Stimulated activated CD4-positive, alpha-beta T cell treated with anti-CD3 and anti-CD28 coated beads, TNF-alpha, amount 100 ng/mL, for 1 hour (primary cell): ENCODE measurements at places on chromosomes 1 and 21.

GRCh38 chr1:228096416-228097332 lies 6.5 kb downstream of the C1orf35 start:
- no peak for DNase-seq

DNA sequence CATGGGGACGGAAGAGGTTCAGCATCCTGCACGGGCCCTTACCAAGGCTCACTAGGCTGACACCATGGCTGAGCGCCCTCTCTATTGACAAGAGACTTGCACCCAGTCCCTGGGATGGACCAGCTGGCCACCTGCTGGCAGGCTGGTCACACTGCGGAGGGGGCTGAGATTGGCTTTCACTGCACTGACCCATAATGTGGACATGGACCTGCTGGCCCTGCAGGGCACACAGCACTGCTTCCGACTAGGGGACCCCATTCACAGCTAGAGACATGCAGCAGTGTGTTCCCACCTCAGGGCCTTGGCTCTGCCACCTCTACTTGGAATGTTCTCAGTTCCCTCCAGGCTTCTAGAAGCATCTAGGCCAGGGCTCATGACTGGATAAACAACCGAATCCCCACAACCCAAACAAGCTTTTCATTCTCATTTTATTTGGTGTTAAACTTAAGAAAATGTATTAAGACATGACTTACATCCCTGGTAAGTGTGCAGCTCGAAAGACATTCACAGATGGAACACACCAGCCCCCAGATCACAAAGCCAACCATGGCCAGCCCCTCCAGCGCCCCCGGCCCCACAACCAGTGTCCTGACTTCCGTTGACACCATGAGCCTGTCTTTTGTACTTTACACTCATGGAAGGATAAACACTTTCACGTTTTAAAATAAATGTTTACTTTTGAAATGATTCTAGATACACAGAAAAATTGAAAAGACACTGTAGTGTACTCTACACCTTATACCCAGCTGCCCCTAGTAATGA lies 9.3 kb upstream of the SRARP start:
- no peak for DNase-seq

DNA sequence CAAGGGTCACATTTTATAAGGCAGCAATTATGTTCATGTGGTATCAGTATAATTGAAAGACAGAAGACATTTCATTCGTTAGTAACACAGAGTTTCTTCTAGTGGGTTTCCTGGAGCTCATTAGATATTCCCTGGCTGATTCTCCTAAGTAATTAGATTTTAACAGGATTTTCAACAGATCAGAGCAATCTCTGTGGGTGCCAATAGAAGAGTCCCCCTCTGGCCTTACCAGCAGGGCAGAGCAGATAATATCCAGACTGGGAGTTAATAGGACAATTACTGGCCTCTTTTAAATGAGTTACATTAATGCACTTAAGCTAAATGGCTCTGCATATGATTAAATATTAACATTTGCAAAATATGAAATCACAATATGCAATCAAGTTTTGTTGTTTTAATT lies 74.2 kb upstream of the FOXD3 start:
- DNase-seq, result no peak

GRCh38 chr1:228013935-228014930 lies 7.4 kb downstream of the WNT3A start:
- DNase-seq, result no peak

GRCh38 chr1:26696119-26696653 lies 371 bp downstream of the ARID1A start:
- no peak for DNase-seq

DNA sequence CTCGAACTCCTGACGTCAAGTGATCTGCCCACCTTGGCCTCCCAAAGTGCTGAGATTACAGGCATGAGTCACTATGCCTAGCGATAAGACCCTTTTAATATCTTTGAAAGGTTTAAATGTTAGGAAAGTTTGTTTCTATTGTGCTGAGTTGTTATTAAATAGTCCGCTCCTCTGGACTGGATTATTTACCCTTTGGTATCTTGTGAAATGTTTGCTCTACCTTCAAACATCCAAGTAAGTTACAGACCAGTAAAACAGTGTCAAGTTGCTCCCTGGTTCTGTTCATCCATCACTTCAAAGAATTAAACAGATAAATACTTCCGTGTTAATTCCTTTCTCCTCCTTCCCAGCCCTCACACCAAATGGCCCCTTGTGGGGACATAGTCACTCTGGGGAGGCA lies 44.8 kb downstream of the CASQ2 start:
- DNase-seq, result no peak

GRCh38 chr1:99365545-99365944 lies 101.3 kb downstream of the PLPPR4 start:
- no peak for DNase-seq

- DNase-seq, result no peak
Measured at GRCh38 chr1:245404527-245404926, 249.7 kb downstream of the KIF26B start.

DNA sequence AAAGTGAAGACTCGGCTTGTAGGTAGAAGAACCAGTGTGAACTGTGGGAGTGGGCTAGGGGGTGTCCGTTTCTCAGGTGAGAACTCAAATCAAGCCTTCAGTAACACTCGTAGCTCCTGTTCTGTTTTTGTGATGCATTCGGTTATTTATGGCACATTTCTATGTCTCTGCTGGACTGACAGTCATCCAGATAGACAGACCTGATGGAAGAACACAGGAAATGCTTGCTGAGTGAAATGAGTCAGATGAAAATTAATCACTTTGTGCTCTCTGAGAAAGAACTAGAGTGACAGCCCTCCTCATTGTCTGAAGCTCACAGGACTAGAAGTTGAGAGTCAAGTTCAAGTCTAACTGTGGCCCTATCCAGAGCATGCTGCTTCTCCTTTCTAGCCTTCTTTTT lies 360.1 kb upstream of the PLXNA2 start:
- DNase-seq, result no peak

GRCh38 chr1:83055391-83056170 lies 943.4 kb downstream of the TTLL7 start:
- no peak for DNase-seq

GRCh38 chr1:99250728-99251127 lies 13.6 kb upstream of the PLPPR4 start:
- no peak for DNase-seq

DNA sequence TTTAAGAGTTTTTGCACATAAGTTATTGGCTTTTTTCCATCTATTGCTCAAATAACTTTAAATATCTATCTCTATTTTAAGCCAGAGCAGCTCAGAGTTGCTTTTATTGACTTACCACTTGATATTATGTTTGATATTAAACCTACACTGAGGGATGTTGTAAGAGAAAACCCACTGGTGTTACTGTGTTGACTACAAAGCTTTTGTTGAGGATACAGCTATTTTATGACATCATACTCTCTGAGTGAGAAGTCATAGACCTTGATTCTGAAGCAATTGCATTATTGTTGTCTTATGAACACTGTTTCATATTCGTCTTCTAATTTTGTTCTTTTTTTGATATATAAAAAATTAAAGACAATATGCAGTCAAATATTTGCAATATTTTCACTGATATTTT lies 560.4 kb downstream of the PTBP2 start:
- DNase-seq, result no peak

- DNase-seq, result no peak
Measured at GRCh38 chr1:147849098-147849895, 53.3 kb upstream of the GJA8 start.

- no peak for DNase-seq
Measured at GRCh38 chr1:82264802-82265201, 464.1 kb downstream of the ADGRL2 start.
